ENCODE measurements at places on chromosomes 2 and 18.

- no peak for DNase-seq
Measured at GRCh38 chr18:13231151-13231550, 12.6 kb downstream of the LDLRAD4 start.

DNA sequence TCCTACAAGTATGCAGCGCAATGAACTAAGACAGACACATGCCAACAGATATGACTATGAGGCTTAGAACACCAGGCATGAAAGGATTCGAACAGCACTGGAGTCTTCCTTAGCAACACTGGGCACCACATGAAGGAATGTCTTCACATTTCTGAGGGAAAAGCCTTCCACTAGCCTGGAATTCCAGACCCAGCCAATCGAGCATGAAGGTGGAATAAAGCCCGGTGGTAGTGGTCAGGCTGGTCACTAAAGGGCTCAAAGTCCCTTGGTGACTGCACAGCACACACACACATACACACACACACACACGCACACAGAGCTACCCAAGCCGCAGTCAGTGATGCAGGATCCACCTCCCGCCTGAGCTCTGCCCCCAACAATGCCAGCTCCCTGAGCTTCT, 19.7 kb upstream of the SFXN5 start:
- DNase-seq, result no peak

GRCh38 chr2:72154386-72154975, 6.8 kb upstream of the CYP26B1 start:
- no peak for DNase-seq

- no peak for DNase-seq
Measured at GRCh38 chr18:49764032-49764431, 49.3 kb downstream of the ACAA2 start.

- DNase-seq, result no peak
Measured at GRCh38 chr2:162934191-162934590, 95.6 kb upstream of the KCNH7 start.

- DNase-seq, result no peak
Measured at GRCh38 chr18:59276047-59276446, 2.8 kb upstream of the RAX start.

GRCh38 chr18:5729983-5730699, 165.2 kb downstream of the TMEM200C start:
- no peak for DNase-seq

- DNase-seq, result no peak
Measured at GRCh38 chr2:160321006-160321405, 120.9 kb upstream of the ITGB6 start.

DNA sequence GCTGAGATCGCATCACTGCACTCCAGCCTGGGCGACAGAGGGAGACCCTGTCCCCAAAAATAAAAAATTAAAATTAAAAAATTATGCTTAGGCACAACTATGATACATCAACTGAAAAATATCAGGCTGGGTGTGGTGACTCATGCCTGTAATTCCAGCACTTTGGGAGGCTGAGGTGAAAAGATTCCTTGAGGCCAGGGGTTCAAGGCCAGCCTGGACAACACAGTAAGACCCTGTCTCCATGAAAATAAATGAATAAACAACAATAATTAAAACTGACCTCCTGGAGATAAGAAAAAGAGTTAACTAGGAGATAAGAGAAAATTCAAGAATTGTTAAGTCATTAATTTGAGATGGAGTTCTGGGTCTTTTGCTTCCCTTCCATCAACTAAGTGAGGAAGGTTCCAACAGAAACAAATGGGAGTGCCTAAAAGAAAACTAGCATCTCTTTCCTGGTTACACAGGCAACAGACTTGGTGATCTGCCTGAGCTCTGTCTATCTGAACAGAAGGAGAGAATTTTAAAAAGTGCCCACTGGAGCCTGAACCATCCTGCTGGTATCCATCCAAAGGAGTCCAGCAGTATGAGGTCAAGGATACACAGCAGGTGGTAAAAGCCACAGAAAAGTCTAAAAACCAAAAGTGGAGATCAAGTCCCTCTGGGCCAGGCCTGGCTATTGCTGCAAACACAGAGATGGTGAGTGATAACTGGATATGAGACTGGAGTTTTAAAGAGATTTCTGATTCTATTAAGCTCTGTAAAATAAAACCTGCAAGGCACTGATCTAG, 8.8 kb downstream of the PPM1G start:
- DNase-seq, result no peak

GRCh38 chr2:76867854-76868253, 654.3 kb downstream of the LRRTM4 start:
- no peak for DNase-seq

- DNase-seq, result no peak
Measured at GRCh38 chr2:39573276-39573675, 92.4 kb upstream of the TMEM178A start.

GRCh38 chr2:170492010-170492409, 223.1 kb upstream of the SP5 start:
- no peak for DNase-seq

- no peak for DNase-seq
Measured at GRCh38 chr2:15730545-15731212, 139.0 kb downstream of the DDX1 start.

DNA sequence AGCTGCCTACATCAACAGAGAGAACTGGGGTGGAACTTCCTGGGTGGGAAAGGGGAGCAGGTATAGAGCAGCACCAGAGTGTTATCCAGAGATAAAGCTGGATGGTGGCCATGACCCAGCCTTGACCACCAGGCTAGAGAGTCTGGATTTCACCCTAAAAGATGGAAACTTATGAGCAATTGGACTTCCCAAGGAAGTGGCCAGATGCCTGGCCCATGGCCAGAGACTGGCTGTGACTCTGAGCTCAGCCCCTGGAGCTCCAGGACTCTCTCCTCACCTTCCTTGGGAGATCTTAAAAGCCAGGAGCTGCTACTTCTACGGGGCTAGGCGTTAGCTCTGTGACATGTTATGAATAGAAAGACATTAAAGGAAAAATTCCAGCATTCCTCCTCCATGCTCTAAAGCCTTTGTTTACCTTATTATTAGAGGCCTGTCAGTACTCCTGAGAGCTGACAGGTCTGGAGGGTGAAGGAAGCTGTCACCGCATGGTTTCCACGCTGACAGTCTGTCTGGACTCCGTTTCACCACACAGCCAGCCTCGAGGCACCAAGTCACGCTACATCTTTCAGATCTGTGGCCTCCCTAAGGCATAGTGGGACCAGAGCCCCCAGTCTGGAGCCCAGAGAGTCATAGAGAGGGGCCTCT, 260.0 kb upstream of the SIX2 start:
- DNase-seq, result no peak

- peak; percentile 39 for DNase-seq
Measured at GRCh38 chr2:68282811-68283418, 30.6 kb upstream of the PPP3R1 start.

DNA sequence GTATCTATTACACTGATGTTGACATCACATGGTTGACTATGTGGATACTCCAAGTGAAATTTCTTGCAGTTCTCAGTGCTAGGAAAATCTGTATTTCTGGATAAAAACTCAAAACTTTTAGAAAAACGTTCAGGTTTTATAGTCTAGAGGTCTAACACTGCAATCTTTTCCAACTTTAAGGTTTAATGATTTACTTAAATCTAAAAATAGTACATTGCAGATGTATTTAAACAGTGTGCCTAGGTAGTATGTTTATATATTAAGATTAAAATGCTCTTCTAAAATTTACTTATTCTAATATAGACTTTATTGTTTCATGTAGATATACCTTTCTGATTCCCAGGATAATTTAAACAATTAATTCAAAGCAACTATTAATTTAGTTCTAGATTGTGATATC, 98.3 kb downstream of the SH3YL1 start:
- no peak for DNase-seq

DNA sequence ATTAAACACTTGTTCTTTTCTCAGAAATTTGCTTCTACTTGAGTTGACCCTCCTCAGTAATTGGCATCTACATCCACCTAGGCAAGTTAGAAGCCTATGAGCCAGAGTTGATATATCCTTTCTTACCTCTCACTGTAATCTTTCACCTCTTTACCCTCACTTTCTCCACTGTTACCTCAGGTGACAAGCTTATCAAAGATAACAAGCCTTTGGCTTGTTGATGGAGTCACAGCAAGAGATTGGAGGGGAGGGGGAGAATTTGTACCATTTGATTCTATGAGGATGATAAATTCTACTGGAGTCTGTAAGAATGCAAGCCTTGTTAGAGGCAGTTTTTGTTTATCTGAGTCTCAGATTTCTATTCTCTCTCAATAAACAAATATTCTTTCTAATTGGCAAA, 171.0 kb upstream of the CAVIN2 start:
- DNase-seq, result no peak

DNA sequence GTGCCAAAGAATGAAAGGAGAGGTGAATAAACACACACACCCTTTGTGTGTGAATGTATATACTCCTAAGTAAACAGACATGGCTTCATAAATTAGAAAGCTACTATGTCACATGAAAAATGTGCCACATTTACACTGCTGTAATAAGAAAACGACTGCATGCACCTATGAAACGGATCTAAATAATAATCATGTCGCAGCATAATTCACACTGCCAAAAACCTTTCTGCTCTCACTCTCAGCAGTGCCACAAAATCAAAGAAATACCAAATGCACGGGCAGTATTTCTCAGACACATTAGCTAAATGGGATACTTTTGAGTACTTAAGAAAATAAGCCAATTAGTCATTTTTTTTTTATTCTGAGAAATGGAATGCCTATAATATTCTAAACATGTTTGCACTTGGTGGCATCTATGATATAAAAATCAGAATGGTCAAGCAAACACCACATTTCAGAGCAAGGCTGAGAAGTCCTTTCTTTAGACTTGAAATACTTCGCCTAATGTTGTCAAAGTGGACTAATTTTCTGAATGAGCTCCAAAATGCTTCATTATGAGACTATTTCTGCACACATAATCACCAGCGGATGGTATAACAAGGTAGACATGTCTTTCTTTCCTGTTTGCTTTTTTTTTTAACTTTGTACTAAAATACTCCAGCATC, 6.6 kb downstream of the BCL11A start:
- no peak for DNase-seq

GRCh38 chr18:55504808-55505207, 83.2 kb downstream of the TCF4 start:
- DNase-seq, result no peak

- no peak for DNase-seq
Measured at GRCh38 chr2:46119453-46119852, 177.8 kb upstream of the EPAS1 start.

- DNase-seq, result no peak
Measured at GRCh38 chr2:164257742-164258141, 363.5 kb downstream of the GRB14 start.

DNA sequence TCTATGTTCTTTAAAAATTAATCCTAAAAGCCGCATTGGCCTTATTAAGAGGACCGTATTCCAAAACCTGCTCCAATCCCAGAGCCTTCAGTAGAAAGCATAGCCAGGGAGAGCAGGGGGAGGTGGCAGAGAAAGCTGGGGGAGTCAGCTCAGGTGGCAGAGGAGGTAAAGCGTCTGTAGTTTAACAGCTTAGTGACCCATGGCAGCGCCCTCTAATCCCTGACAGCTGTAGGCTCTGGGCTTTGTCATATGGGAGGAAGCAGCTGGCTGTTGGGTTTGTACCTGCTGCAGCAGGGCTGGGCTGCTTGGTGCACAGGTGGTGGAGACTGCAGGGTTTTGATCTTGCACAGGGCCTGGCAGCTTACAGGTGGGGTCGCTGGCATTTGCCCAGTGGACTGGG, 50.6 kb downstream of the THNSL2 start:
- no peak for DNase-seq

DNA sequence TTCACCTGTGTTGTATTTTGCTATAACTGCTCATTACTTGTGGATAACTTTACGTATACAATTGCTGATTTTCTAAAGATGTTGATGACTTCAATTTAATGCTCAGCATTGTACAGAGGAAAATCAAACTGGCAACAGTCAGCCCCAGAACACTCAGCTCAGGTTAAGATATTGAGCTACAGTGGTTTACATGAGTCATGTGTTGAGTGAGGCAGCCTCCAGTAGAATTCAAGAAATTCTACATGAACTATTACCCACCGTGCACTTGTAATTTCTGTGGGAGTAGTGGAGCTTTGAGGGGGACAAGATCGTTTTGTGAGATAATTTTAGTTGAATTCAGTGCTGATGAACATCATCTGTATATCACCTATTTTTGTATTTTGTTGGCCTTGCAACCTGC, 292.3 kb downstream of the ALPK2 start:
- no peak for DNase-seq

GRCh38 chr18:48800876-48801727, 149.7 kb downstream of the SMAD7 start:
- peak; percentile 42 for DNase-seq

DNA sequence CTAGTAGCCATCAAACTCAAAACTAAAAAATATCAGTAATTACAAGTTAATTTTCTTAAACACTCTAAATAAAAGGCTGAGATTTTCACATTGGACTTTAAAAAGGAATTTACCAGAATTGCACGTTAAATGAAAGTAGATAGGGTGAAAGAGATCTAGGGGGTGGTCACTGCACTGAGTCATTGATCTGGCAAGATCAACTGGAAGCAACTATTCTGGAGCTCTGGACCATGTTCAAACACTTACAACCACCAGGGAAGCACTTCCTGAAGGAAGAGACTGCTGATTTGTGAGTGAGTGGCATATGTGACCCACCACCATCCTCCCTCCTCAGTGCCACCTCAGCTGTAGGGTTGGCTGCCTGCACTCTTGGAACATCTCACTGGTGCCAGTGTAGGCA, 111.8 kb downstream of the UGGT1 start:
- no peak for DNase-seq

DNA sequence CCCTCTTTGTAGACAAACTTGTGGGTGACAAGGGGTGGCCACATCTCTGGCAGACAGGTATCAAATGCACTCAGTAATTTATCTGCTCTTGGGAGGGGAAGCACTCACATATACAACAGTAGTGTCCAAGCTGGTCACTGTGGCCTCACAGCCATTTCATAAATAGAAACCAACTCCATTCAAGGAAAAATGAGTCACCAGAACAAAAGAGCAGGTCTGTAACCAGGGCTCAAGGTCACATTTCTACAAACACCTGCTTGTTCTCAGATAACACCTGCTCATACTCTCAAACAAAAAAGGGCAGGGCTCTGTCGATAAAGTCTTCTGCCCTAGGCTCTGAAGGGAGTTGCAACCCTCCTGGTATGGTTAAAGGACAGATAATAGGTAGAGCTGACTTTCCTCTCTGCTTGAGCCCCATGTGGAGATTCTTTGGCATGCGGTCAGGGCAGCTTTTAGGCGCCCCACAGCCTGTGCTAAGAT, 459.0 kb downstream of the BCL11A start:
- DNase-seq, result no peak

- no peak for DNase-seq
Measured at GRCh38 chr2:197442857-197443256, 8.0 kb upstream of the SF3B1 start.

DNA sequence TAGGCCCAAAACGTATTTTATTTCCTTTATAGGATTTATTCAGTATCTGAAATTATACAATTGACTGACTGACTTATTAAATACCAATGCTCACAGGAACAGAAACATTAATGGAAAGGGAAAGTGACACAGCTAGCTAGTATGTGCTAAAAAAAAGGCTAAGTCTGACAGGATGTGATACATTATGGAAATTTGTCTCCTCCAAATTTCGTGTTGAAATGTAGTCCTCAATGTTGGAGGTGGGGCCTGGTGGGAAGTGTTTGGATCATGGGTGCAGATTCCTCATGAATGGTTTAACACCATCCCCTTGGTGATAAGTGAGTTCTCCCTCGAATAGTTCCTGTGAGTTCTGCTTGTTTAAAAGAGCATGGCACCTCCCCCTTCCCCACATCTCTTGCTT, 70.6 kb upstream of the WDR75 start:
- no peak for DNase-seq

Measured in activated CD4-positive, alpha-beta T cell treated with anti-CD3 and anti-CD28 coated beads, Interleukin-2, amount 50 U/mL, for 16 hours (primary cell).